ENCODE measurements at places on chromosomes 5 and 9.

DNA sequence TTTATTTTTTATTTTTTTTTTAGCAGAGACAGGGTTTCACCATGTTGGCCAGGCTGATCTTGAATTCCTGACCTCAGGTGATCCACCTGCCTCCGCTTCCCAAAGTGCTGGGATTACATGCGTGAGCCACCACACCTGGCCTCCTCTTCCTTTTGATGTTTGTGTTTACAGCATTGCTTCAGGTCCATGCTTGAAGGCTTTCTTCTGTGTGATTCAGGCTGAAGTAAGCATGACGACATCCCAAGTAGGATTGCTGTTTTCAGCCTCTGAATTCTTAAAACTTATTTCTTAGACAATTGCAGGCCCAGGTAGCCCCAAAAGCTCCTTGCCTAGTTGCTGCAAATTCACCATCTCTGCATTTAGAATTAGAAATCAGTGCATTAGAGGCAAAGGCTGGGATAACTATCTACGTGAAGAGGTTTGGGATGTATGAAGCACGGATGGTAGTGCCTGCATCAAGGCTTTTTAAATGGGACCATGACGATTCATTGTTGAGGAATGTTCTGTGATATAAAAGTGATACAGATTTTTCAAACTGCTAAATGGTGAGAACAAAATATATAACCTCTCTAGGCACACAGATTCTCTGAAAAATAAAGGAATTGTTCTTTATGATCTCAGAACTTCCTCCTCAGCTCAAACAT lies 3.0 kb upstream of the ETF1 start:
- DNase-seq: no peak

DNA sequence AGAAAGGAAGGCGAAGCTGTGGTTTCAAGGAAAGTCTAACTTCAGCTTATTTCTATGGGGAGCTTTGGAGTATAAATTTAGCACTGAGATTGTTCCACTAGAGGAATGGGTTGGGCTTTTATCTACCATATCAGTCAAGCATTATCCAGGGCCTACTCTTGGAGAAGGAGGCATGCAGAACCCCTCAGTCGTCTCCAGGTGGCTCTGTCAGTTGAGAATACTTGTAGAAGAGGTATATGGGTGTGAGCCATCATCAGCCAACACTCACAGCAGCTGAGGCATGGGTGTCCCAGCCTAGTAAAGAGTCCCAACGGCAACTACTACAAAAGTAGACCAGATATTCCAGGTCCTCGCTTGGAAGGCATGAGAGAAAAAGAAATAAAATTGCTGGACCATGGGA lies 548.5 kb upstream of the GRAMD2B start:
- DNase-seq: no peak

DNA sequence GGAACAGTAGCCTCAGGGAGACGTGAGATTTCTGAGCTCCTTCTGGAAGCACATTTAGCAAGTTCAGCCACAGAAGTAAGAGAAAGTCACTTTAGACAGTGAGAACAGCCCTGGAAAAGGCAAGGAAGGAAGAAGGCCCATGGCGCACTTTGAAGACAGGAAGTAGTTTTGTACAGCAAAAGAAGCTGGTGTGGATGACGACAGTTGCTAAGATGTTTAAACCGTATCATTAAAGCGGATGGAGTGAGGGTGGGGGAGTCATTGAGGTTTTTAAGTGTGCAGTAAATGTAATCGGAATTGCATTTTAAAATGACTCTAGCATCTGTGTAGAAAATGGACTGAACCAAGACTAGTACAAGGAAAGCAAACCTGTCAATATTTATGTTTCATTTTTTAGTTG lies 15.3 kb upstream of the TRPM3 start:
- no peak for DNase-seq

DNA sequence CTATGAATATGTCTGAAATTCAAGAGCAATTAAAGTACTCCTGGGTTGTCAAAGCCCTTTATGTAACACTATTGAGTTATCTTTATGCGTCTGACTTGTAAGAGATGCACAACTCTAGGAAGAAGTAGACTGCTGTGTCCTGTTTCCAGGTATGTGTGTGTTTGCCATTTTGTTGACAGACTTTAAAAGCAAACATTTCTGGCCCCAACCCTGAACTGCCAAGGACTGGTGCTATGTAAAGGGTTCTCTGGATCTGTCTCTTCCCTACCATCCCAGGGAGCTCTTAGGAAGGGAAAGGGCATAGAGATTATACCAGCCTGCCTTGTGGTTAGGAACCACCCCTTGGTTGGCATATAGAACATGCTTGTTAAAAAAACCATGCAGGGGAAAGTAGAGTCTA lies 12.1 kb downstream of the SLC22A5 start:
- no peak for DNase-seq

DNA sequence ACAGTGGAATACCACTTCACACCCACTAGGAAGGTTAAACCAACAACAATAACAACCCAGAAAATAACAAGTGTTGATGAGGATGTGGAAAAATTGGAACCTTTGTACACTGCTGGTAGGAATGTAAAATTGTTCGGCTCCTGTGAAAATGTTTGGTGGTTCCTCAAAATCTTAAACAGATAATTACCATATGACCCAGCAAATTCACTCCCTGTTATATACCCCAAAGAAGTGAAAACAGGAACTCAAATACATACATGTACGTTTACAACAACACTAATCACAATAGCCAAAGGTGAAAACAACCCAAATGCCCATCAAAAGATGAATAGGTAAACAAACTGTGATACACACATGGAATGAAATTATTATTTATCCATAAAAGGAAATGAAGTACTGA lies 178.5 kb upstream of the PHYKPL start:
- no peak for DNase-seq

DNA sequence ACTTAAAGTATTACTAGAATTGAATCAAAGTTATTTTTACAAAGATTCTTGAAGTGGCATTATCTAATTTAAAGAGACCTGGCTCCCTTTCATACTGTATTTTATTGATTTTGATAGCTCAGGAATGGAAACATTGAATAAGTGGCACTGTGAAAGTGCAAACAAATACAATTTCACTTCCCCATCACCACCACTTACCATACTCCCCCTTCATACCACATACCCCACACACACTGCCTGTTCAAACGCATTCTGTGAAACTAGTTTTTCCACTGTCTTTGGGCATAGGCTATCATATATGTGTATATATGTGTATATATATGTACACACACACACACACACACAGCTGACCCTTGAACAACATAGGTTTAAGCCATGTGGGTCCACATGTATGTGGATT lies 62.1 kb upstream of the ATG10 start:
- no peak for DNase-seq

GRCh38 chr5:180595381-180596114 lies 4.2 kb upstream of the SCGB3A1 start:
- DNase-seq: no peak

- DNase-seq: peak; percentile 48
Measured at GRCh38 chr9:1747417-1747967, 267.7 kb upstream of the SMARCA2 start.

GRCh38 chr9:16106021-16106571 lies 553.3 kb downstream of the CCDC171 start:
- no peak for DNase-seq

- peak; percentile 25 for DNase-seq
Measured at GRCh38 chr5:152532714-152533113, 127.6 kb upstream of the NMUR2 start.

- DNase-seq: no peak
Measured at GRCh38 chr5:151718646-151719045, 31.9 kb upstream of the SPARC start.

DNA sequence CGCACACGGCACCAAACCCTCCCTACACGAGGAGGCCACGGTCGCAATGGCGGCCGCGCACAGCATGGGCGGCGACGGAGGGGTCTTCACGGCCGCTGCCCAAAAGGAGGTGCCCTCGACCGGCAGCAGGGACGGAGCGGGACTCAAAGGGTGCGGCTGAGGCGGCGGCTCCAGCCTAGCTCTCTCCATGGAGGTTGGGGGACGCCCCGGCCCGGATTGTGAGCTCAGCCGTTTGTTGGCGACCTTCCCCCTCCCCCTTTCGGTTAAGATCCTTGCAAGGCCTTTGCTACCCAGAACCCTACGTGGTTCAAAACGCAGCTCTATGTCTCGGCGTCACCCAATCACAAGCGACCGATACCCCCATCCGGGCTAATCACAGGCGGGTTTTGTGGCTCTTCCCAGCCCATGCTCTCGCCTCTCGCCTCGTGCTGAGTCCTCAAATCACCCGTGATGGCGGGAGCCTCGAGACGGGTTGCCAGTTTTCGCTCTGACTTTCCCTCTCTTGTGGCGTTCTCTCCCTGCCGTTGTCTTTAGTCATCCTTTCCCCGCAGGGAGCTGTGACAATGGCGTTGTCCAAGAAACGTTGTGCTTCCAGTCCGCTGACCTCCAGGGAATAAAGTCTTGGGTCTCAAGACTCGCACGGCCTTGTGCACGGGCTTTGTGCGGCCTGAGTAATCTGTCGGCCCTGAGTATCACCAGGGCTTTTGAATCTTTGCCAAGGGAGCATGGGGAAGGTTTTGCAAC lies 19.5 kb downstream of the C5orf52 start:
- DNase-seq: no peak

DNA sequence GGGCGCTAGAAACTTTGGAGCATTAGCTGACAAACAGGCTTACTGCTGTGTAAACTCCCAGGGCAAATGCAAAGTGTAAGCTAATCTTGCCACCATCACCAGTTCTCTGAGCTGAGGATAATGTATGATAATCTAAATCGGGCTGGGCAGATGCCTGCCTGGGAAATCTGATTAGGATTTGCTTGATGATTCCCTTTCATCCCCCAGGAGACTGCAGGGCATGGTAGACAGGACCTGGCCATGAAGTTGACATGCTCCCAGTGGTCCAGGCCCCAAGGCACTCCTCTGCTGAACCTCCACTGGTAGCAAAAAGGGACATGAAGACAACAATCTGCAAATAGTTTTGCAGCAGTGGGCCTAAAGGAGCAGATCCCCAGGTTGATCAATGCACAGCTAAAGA lies 317.5 kb downstream of the SPOCK1 start:
- no peak for DNase-seq

DNA sequence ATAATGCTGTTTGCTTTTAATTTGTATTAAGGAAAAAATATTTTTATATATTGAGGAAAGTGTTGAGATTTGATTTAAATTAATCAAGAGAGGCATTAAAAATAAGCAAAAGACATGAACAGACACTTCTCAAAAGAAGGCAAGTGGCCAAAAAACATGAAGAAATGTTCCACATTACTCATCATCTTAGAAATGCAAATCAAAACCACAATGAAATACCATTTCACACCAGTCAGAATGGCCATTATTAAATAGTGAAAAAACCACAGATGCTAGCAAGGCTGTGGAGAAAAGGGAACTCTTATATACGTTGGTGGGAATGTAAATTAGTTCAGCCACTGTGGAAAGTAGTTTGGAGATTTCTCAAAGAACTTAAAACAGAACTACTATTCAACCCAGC lies 45.9 kb downstream of the RANBP17 start:
- no peak for DNase-seq

- no peak for DNase-seq
Measured at GRCh38 chr9:133340256-133340655, 4.3 kb upstream of the SURF6 start.

- no peak for DNase-seq
Measured at GRCh38 chr9:132681561-132681960, 11.3 kb downstream of the GTF3C4 start.

GRCh38 chr5:89336111-89336510 lies 453.1 kb upstream of the MEF2C start:
- no peak for DNase-seq

GRCh38 chr9:69207503-69207902 lies 33.4 kb downstream of the TJP2 start:
- no peak for DNase-seq

GRCh38 chr9:129838707-129839259 lies 3.5 kb downstream of the USP20 start:
- no peak for DNase-seq

- no peak for DNase-seq
Measured at GRCh38 chr5:134515801-134516200, 9.7 kb upstream of the JADE2 start.

GRCh38 chr5:158838781-158839180 lies 260.9 kb downstream of the EBF1 start:
- DNase-seq: no peak

DNA sequence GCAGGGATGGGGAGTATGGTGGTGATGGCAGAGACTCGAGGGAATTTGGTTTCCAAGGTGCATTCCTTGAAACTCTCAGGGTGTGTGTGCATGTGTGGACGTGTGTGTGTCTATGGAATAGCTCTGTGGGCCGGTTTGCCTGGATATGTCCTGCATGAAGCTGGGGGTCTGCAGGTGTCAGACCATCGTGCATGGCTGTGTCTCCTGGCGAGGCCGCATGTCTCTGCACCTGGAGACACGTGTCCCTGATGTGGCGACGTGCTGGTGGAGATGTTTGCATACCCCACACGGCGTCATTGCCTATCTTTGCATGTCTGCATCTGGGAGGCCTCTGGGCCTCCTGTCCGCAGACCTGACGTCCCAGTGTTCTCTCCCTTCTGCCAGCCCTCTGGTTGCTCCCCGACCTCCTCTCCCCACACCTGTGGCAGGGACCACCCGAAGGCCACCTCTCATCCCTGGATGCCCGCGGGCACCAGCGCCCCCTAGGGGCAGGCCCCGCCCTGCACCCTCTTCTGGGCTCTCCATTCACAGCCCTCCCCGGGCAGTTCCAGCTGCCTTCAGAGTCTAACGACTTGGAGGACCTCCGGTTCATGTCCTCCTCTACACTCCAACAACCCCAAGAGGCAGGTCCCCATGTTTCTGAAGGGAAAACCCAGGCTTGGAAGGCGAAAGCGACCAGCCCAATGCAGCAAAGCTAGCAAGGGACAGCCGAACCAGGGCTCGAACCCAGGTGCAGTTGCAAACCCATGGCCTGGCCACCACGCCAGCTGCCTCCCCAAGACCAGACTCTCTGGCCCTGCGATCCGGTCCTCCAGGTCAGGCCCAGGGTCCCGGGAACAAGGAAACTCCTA lies 88.6 kb downstream of the LMX1B start:
- no peak for DNase-seq

- DNase-seq: no peak
Measured at GRCh38 chr5:76257897-76258296, 145.2 kb upstream of the IQGAP2 start.

DNA sequence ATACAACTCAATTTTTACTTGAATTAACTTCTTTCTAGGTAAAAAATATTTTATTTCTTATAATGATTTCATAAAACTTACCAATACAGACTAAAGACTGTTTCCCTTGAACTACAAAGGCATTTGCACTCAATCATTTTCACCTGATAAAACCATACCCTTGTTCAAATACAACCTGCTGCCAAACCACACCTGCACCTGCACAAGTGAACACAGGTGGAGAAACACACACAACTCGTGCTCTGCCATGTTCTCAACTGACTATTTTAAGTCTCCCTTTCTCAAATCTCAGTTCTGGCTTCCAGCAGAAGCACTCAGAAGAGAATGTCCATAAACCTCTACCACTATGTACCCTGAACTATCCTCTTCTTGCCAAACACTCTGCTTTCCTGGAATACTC lies 1892.1 kb downstream of the MAT2B start:
- no peak for DNase-seq

GRCh38 chr5:95686651-95687050 lies 3.9 kb upstream of the SPATA9 start:
- DNase-seq: no peak
